AG08395 (cell line): ENCODE measurements at places on chromosomes 6 and 20.

GRCh38 chr6:33557376-33557775 is 22.7 kb downstream of the BAK1 start:
- DNase-seq: no peak

DNA sequence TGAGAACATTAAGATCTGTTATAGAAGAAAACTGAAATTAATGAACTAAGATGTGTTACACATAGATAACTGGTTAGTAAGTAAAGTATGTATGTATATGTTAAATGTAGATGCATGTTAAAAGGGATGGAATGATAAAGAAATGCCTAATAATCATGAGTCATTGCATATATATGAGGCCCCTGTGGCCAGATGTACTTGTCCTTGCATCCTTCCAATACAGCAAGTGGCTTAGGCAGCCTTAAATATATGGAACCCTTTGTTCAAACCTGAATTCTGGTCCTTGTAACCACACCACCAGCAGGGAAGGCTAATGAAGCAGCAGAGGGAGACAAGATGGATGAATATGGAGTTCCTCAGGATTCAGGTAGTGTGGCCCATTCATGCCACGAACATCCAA is 9.8 kb upstream of the AKAP7 start:
- DNase-seq: no peak

GRCh38 chr6:38117281-38117680 is 297.8 kb downstream of the ZFAND3 start:
- DNase-seq: peak; percentile 10

DNA sequence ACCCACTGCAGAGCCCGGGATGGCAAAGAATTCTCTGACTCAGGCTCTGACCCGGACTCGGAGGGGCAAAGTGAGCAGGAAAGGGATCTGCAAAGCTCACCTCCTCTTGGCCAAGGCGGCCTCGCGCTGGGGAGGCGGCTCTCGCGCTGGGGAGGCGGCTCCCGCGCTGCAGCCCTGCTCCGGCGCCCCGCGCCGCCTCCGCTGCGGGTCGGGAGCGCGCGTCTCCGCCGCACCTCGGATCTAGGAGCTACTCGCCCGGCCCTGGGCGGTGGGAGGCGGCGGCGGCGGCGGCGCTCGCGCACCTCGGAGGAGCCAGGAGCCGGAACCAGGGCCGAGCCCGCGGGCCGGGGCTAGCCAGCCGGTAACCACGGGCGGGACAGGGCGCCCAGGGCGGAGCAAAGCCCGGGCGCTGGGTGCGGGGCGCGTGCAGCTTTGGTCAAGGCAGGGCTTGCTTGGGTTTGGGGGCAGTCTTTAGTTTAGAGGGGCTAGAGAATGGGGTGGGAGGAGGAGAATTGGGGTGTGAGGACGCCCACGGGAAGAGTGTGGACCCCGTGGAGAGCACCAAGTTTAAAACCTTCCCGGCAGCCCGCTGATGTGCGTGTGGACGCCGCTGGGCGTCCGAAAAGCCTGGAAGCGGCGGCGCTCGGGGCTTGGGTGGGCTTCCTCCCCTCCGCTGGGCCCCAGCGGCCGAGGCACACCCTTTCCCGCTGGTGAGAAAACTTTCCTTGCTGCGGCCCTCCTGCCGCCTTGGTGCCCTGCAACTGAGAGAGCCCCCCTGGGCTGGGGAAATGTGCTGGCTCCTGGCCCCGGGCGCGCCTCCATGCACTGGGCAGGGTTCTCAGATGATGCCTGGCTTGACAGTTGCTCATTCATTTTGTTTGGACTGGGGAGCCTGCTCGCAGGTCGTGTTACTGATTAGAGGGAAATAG is at the start of gene MRAP2:
MRAP2 (plus strand) TSS at position 250 of the 929 bp plus-strand sequence. CDS start 21,547 bp downstream, outside the sequence.
- peak; percentile 29 for DNase-seq

- peak; percentile 82 for DNase-seq
These were observed 11.0 kb downstream of the SLC29A1 start for GRCh38 chr6:44234101-44235025.

DNA sequence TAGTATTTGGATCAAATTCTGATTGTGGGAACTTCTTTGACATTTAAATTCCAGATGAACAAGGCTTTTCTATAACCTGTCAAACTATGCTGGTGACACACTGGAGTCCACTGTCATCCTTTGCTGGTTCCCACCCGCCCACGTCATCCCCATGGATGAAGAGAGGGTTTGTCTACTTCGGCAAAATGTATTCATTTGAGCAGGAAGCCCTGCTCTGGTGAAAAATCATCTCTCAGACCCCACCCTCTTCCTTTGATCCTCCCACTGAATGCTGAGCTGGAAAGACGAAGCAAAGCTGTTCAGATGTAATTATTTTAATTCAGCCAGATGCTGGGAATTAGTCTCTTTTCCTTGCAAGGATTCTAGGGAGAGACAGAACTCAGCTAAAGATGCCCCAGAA is 50.5 kb downstream of the CPNE5 start:
- peak; percentile 46 for DNase-seq

GRCh38 chr6:6614096-6614982 is 25.8 kb downstream of the LY86 start:
- DNase-seq: peak; percentile 17

- no peak for DNase-seq
These were observed 15.6 kb downstream of the RAD21L1 start for GRCh38 chr20:1241456-1241855.

DNA sequence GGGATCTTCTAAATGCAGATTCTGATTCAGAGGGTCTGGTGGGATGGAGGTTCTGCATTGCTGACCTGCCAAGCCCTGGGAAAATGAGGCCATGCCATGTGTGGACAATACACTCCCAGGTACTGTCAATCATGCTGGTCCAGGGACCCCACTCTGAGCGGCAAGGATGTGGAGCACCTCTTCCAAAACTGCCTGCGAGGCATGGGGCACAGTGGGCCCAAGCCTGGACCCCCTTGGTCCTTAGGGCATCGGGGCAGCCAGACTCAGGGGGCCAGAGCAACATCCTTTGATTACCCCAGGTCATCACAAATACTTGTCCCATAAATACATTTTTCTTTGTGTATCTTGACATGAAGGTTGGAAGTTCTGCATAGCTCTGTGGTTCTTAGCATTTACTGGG is 76.8 kb upstream of the NXT1 start:
- DNase-seq: no peak

DNA sequence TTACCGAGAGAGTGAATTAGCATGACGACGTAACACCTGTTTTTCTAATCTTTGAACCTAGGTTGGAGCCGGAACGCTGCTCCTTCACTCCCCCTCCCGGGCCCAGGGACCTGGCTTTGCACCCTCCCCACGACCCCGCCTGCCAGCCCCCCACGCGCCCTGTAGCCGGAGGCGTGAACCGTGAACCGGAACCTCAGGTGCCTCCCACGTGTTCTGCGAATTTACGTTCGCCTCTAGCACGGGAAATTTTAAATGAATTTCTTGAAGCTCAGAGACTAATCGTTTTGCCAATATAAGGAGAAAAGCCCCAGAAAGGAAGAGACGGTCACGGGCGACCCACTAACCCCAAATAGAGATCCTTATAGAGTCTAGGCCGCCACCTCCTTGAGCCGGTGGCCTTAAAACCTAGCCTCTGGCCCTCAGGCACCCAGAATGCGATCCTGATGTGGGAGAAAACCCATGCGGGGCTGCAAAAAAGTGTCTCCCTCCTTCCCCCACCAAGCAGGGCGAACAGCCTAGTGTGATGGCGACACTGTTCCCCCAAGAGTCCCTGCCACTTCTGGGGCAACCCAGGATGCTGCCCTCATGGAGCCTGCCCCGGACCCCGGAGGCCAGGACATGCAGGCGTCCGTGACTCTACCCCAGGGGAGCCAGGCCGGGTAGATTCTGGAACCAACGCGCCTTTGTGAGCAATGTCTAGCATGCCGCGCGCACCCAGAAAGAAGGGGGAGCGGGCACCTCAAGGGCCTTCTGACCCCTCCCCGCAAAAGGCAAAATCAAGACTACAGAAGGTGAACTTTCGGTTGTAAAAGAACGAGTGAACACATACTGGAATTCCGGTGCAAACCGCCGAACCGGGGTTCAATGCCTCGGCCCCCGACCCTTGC is 2.7 kb upstream of the SIM1 start:
- DNase-seq: no peak

- DNase-seq: no peak
These were observed 23.7 kb upstream of the TSHZ2 start for GRCh38 chr20:52948491-52948890.

DNA sequence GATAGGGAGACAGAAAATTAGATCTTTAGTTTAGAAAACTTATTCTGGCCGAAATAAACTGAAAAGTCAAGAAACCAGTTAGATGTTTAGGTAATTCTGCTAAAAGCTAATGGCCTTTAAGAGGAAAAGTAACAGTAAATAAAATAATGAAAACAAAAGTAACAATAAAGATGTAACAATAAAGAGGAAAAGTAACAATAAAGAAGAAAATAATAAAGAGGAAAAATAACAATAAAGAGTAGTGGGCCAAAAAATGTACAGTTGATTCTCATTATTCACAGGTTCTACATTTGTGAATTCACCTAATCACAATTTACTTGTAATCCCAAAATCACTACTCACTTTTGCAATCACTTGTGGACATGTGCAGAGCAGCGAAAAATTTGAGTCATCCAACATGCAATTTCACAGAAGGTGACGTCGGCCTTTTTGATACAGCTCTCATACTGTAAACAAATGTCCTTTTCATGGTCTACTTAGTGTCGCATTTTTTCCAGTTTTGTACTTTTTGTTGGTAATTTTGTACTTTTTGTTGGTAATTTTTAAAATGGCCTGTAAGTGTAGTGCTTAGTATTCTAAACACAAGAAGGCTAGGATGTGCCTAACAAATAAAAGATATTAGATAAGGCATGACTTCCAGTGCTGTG is 24.0 kb downstream of the HBS1L start:
- no peak for DNase-seq

DNA sequence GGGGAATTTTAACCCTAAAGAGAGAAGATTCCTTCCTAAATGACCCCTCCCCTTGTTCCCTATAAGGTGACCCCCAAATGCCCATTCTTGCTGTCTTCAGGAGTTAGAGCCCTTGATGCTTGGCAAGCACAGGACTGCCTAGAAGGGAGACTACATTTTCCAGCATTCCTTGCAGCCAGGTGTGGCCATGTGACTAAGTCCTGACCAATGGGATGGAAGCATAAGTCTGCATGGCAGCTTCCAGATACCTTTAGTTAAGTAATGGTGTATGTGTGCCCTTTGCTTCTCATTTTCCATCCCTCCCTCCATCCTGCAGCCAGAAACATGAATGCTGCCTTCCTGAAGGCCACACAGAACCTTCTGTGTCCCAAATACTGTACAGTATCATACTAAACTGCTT is 5.5 kb downstream of the BFSP1 start:
- DNase-seq: no peak

DNA sequence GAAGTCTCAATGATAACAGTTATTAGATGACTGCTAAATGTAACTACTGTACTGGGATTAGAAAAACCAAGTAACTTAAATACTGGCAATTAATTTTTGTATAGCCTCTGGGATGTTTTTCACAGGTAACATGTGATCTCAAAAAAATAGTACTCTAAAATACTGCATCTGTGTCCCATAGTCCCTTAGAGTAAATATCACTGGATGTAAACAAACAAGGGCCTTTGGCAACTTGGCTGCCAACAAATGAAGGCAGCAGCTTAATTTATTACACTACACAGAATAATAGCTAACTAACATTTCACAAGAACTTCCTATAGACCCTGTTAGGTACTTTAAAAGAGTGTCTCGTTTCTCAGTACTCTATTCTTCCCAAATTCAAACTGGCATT is 14.0 kb downstream of the ARHGAP18 start:
- no peak for DNase-seq

DNA sequence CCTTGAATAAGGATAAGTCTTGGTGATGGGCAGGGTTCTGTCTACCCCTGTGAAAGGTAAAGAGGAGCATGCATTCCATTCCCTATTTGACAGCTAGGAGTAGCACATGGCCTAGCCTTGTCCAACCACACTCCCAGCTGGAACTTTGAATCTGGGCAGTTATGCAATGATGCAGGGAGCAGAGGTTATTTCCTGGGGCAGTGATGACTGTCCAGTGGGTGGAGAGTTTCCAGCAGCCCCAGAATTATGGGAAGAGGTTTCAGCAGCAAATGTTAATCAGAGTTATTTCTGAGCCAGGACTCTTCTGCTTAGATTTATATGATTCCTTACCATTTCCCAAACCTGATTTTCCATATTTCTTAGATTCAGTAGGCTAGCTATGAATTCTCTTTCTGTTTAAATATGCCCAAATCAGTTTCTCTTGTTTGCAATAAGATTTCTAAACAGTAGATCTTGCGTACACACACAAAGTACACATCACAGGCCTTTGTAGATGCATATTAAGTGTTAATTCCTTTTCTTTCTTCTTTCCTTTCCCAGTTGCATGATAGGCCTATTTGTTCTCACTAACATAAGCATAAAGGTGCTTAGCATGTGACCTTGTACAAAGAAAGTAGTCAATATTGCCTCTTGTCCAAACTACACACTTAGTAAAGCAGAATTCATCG is 17.3 kb upstream of the TXLNB start:
- peak; percentile 57 for DNase-seq

DNA sequence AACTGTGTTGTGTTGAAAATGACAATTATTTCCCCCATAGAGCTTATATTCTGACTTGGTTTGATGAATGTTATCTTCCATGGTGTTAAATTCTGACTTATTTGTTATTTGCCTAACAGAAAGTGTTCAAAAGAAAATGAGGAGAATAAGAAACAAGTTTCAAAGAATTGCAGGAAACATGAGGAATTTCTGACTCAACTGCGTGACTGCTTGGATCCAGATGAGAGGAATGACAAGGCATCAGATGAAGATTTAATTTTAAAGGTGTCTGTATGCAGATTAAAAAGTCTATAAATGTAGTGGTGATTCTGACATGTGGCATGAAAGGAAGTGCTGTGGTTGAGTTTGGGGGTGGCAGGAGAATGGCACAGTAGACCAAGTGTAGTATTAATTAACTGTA is 50.6 kb downstream of the CCDC170 start:
- no peak for DNase-seq

DNA sequence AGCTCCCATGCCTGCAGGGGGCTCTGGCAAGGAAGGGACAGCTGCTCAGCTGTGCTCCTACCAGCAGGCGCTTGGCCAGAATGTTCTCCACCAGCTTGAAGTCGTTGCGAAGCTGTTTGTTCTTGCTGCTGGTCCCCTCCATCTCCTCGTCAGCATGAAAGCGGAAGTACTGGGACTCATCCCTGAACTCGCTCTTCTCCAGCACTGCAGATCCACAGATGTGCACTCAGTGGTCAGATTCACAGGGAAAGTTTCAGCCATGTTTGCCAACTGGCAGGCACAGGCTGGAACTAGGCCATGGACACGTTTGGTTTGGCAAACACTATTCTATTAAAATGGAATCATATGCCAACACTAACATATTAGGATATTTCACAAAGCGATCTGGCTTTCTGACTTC is 167.9 kb downstream of the PREX1 start:
- no peak for DNase-seq

GRCh38 chr6:134097114-134097707 is 44.8 kb upstream of the SLC2A12 start:
- peak; percentile 79 for DNase-seq

GRCh38 chr6:146768722-146769121 is 169.9 kb downstream of the ADGB start:
- no peak for DNase-seq

- peak; percentile 75 for DNase-seq
These were observed 121.8 kb downstream of the SASH1 start for GRCh38 chr6:148464319-148465010.

GRCh38 chr6:139685009-139685408 is 310.6 kb upstream of the CITED2 start:
- DNase-seq: no peak
